Sigmoid colon (tissue), 7 donors: ENCODE measurements at places on chromosomes 3 and 15. TPM values are rescaled to one million over a fixed set of nuclear protein-coding genes. Genes with fewer than 3 reads are reported as not detected.

- DNase-seq = no peak
- no peaks in the 10 kb centered on the region for H3K36me3 ChIP-seq
- no peaks in the 10 kb centered on the region for H3K27me3 ChIP-seq
- H3K4me1 ChIP-seq = no peaks in the 10 kb centered on the region
- H3K4me3 ChIP-seq = no peak overlapping the region
Observed at GRCh38 chr3:141854599-141854998, 21.8 kb upstream of the ATP1B3 start.

DNA sequence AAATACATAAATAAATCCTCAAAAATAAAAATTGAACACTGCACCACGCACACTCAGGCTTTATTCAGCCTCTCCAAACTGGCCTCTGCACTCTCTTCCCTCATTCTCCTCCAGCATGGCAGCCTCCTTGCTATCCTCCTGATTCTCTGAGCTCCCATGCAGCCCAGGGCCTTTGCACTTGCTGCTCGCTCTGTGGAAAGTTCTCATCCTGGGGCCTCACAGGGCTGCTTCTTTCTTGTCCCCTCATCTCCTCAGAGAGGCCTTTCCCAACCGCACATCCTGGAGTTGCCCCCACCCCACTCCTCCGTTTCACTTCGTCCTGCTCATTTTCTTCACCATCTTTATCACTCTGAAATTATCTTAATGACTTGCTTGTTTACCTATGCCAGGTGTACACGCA is 123.0 kb downstream of the SHQ1 start:
- no peak overlapping the region for H3K27ac ChIP-seq
- no peak for DNase-seq
- H3K36me3 ChIP-seq = no peaks in the 10 kb centered on the region
- no peak overlapping the region for H3K4me3 ChIP-seq
- H3K4me1 ChIP-seq = no peaks in the 10 kb centered on the region
- H3K27me3 ChIP-seq = no peaks in the 10 kb centered on the region

- H3K36me3 ChIP-seq = no peaks in the 10 kb centered on the region
- no peaks in the 10 kb centered on the region for H3K4me1 ChIP-seq
- no peak overlapping the region for H3K4me3 ChIP-seq
- H3K27me3 ChIP-seq = no peaks in the 10 kb centered on the region
Observed at GRCh38 chr3:32978331-32978730, 26.9 kb downstream of the CCR4 start.

GRCh38 chr3:141972399-141972798 is 96.0 kb downstream of the ATP1B3 start:
- no peak overlapping the region for H3K4me3 ChIP-seq
- no peaks in the 10 kb centered on the region for H3K27me3 ChIP-seq
- no peaks in the 10 kb centered on the region for H3K36me3 ChIP-seq
- no peaks in the 10 kb centered on the region for H3K4me1 ChIP-seq

DNA sequence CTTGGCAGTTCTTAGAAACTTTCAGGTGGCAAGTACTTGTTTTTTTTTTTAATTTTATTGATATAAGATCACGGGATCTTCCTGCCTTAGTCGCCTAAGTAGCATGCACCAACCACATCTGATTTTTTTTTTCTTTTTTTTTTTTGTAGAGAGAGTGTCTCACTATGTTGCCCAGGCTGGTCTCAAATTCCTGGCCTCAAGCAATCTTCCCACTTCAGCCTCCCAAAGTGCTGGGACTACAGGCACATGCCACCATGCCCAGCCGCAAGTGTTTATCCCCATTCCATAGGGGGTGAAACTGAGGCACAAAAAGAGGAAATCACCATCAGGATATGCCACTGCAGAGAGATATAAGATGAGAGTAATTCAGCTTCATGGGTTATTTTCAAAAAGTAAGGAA is 102.9 kb downstream of the IGF2BP2 start:
- DNase-seq = no peak
- H3K4me3 ChIP-seq = no peak overlapping the region
- no peaks in the 10 kb centered on the region for H3K36me3 ChIP-seq
- no peak overlapping the region for H3K27ac ChIP-seq
- H3K27me3 ChIP-seq = no peaks in the 10 kb centered on the region

GRCh38 chr3:45442679-45443253 is 54.4 kb downstream of the LARS2 start:
- no peak for DNase-seq
- no peak overlapping the region for H3K27ac ChIP-seq
- H3K4me1 ChIP-seq = no peaks in the 10 kb centered on the region
- no peaks in the 10 kb centered on the region for H3K36me3 ChIP-seq
- no peaks in the 10 kb centered on the region for H3K27me3 ChIP-seq

GRCh38 chr3:182241766-182242488 is 530.2 kb downstream of the SOX2 start:
- peak overlapping the region; percentile 57 for H3K27ac ChIP-seq
- H3K27me3 ChIP-seq = no peaks in the 10 kb centered on the region
- no peak overlapping the region for H3K4me3 ChIP-seq
- H3K4me1 ChIP-seq = peaks cover 4% of the 10 kb centered on the region
- no peaks in the 10 kb centered on the region for H3K36me3 ChIP-seq

DNA sequence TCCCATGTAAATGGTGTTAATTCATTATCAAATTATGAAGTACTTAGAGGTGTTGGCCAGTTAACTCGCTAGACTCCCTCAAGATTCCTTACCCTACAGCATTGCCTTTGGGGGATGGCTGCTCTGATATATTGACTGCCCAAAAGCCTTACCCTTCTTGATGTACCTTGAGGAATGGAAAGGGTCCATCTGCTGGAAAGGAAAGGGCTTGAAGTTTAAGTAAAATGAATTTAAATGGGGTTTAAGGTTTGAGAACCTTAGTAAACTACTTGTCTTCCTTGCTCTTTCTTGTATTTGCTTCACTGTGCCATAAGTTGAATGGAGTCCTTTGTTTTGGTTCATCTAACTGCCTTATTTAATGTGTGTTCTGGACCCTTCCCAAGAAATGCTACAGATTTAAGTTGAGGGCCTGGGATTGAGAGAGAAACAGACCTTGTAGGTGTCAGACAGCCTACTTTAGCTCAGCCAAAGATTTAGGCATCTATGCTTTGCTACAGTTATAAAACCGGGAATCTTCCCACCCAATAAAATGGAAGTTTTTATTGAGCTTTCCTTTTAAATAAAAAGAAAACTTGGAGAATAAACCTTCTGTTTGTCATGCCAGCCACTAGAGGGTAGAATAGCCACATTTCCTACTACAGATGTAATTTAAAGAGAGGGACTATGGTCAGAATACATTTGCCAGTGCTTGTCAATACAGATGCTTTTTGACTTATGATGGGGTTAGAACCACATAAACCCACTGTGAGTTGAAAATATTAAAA is 25.3 kb downstream of the CMSS1 start:
- no peaks in the 10 kb centered on the region for H3K27me3 ChIP-seq
- H3K27ac ChIP-seq = peak overlapping the region; percentile 70
- no peaks in the 10 kb centered on the region for H3K36me3 ChIP-seq
- DNase-seq = no peak
- H3K4me3 ChIP-seq = no peak overlapping the region

DNA sequence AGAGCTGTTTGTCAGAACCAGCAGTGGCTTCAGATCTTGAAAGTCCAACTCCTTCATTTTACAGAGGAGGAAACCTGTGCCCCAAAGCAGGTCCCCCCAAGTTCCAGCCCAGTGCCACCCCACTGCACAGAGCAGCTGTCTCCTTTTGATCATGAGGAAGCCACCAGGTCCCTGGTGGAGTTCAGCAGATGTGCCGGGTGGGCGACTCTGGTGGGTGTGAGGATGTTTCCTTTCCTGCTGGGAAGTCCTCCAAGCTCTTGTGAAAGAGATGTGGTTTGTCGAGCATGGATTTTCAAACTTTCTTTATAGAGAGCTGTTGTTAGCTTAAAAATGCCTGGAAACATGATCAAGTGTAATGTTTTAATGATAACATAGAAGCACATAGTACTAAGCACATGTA is 52.0 kb downstream of the SMAD3 start:
- no peaks in the 10 kb centered on the region for H3K4me1 ChIP-seq
- DNase-seq = no peak
- peak overlapping the region; percentile 38 for H3K27ac ChIP-seq
- H3K36me3 ChIP-seq = no peaks in the 10 kb centered on the region

DNA sequence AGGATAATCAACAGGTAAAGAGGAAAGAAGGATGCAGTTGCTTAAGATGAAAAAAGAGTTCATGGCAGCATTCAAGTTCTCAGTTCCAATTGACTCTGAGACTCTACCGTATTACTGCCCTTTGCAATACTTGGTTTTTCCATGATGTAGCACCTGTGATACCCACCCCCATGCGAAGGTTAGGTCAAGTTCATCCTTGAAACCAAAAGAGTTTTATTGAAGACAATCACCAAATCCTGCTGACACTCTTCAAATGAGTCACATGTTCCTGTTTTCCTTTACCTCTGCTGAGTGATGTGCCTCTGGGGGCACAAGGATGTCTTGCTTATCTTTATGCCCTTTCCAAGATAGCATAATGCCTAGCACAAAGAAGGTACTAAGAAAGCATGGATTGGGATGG is 111.3 kb upstream of the SLC7A14 start:
- no peaks in the 10 kb centered on the region for H3K27me3 ChIP-seq
- H3K4me3 ChIP-seq = no peak overlapping the region
- no peak for DNase-seq
- no peaks in the 10 kb centered on the region for H3K36me3 ChIP-seq

GRCh38 chr15:87610366-87610765 is 646.2 kb downstream of the NTRK3 start:
- DNase-seq = no peak
- no peaks in the 10 kb centered on the region for H3K4me1 ChIP-seq
- H3K27me3 ChIP-seq = no peaks in the 10 kb centered on the region
- H3K4me3 ChIP-seq = no peak overlapping the region
- no peak overlapping the region for H3K27ac ChIP-seq

DNA sequence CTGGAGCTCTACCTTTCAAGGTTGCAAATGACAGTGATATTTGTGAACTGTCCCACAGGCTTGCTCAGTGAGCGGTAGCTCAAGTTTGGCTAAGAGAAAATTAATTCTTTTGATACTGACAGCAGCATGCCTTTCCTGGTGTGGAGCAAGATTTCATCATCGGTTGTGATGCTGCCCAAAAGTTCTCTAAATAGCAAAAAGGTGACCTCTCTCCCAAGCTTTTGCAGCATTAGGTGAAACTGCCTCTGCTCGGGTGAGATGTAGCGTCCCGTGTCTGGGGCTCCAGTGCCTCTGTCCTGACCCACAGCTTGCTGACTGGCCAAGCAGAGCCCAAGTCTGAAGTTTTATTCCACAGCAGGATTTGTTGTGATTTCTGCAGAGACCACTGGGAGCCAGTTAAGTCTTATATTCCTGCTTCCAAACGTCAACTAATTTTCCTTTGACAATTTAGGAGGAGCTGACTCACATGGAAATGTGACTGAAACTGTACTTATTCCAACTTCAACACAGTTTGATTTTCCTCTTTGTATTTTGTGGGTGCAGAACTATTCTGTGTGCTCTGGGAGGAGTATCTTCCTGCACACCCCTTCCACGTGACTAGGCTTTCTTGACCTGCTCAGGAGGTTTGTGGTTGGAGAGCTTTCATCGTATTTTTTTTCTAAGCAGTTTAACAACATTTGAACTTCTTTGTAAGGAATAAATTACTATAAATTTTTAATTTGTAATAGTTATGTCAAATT is 5.9 kb downstream of the SYNM start:
- peaks cover 49% of the 10 kb centered on the region for H3K4me1 ChIP-seq
- DNase-seq = peak; percentile 76
- H3K4me3 ChIP-seq = peak overlapping the region; percentile 81

SIDT1 gene
- 1.1 TPM for total RNA-seq

CFAP44 gene
- total RNA-seq = 4.3 TPM

GRCh38 chr3:187430576-187430975 is 62.4 kb downstream of the RTP4 start:
- no peaks in the 10 kb centered on the region for H3K4me1 ChIP-seq
- no peak overlapping the region for H3K4me3 ChIP-seq
- H3K27me3 ChIP-seq = no peaks in the 10 kb centered on the region
- H3K36me3 ChIP-seq = no peaks in the 10 kb centered on the region
- no peak for DNase-seq

GRCh38 chr3:119413603-119414280 is 49.7 kb downstream of the TMEM39A start:
- no peaks in the 10 kb centered on the region for H3K4me1 ChIP-seq
- H3K27me3 ChIP-seq = no peaks in the 10 kb centered on the region
- no peak overlapping the region for H3K27ac ChIP-seq
- no peaks in the 10 kb centered on the region for H3K36me3 ChIP-seq
- no peak for DNase-seq

- H3K4me1 ChIP-seq = peaks cover 22% of the 10 kb centered on the region
- DNase-seq = no peak
- peaks cover 85% of the 10 kb centered on the region for H3K36me3 ChIP-seq
- no peak overlapping the region for H3K4me3 ChIP-seq
- H3K27ac ChIP-seq = no peak overlapping the region
Observed at GRCh38 chr15:65165875-65166274, 19.3 kb downstream of the CLPX start.

- H3K4me3 ChIP-seq = no peak overlapping the region
- DNase-seq = no peak
- H3K27me3 ChIP-seq = no peaks in the 10 kb centered on the region
- H3K27ac ChIP-seq = no peak overlapping the region
- no peaks in the 10 kb centered on the region for H3K4me1 ChIP-seq
Observed at GRCh38 chr3:111311126-111311525, 230.9 kb upstream of the CD96 start.
